ENCODE measurements at places on chromosomes 13 and 19. TPM values are rescaled to one million over a fixed set of nuclear protein-coding genes. Genes with fewer than 3 reads are reported as not detected.

DNA sequence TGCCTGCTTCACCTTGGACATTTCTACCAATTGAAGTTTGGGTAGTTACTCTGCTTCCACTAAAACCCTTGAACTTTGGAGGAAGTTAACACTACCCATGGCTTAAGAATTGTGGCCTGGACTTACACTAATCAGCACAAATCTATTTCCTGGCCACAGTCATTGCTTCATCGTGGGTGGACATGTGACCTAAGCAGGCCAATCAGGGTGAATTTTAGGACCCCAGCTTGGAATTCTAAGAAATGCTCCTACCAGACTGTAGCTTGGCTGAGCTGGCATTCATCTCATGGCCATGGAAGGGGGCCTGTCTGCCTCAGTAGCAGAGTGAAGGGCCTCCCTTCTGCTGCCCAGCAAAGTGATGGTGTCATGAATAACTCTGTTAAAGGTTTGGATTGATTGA lies 58.3 kb upstream of the SLC15A1 start:
- DNase-seq = no peak

DNA sequence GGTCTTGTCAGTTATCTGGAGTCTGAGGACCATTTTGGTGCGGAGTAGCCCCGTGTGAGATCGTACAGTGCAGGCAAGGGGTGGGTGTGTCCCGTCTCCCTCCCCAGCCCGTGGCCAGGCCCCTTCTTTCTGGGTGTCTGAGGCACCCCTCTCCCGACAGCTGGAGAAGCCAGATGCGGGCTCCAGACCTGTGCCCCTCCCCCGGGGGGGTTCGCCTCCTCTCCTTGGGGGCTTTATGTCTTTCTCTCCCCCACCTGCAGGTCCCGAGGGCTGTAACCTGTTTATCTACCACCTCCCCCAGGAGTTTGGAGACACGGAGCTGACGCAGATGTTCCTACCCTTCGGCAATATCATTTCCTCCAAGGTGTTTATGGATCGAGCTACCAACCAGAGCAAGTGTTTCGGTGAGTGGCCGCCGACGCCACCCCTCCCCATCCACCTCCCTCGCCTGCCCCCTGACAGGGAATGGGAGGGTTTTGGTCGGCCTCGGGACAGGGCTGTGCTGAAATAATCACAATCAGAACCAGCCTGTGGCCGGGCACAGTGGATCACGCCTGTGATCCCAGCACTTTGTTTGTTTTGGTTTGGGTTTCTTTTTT lies 65.6 kb downstream of the CELF5 start:
- DNase-seq = peak; percentile 23

Gene TBCB
- polyA plus RNA-seq = 712 TPM

Gene GSX1
- polyA plus RNA-seq = not detected

All from SK-N-SH (cell line).